PC-9 (cell line): ENCODE measurements at places on chromosomes 5 and 9. TPM values are rescaled to one million over a fixed set of nuclear protein-coding genes. Genes with fewer than 3 reads are reported as not detected.

The C9orf50 gene
- total RNA-seq, result 0.38 TPM in 1 of 2 replicates, not detected in the other

DNA sequence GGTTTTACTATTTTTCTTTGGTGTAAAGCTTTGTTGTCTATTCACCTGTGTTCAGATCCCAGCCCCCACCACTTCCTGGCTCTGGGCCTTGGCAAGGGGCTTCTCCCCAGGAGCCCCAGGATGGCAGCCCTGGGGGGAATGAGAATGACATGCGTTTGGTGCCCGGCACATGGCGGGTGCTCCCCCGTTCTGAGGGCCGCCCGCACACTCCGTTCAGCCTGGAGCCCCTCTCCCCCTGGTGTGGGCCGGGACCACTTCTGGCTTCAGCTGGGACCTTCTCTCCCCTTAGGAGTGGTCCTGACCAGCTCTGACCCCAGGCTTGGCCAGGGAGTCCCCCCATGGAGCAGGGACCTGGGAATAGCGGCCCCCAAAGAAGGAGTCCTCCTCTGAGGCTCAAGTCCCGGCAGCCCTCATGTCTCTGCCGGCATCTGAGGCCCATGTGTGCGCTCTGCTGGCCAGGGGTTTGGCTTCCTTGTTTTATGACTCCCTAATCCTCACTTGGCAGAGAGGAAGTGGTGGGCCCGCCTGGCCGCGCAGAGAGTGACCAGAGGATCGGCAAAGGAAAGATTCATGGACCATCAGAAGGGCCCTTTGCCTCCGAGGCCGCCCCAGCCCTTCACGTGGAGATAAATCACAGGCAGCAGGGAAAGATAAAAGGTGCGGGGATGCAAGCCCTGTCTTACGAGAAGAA, 57.0 kb upstream of the LMX1B start:
- H3K27me3 ChIP-seq, result peaks cover 30% of the 10 kb centered on the region
- H3K27ac ChIP-seq, result no peak overlapping the region
- no peak overlapping the region for H3K4me3 ChIP-seq
- DNase-seq, result no peak

GRCh38 chr9:71748280-71748743, 20.0 kb downstream of the CEMIP2 start:
- no peak overlapping the region for H3K4me3 ChIP-seq
- peaks cover 35% of the 10 kb centered on the region for H3K36me3 ChIP-seq
- no peak for DNase-seq
- H3K4me1 ChIP-seq, result peaks cover 6% of the 10 kb centered on the region
- no peak overlapping the region for H3K27ac ChIP-seq

The CSF1R gene
- total RNA-seq, result 0.72 and 0.95 TPM in 2 replicates

DNA sequence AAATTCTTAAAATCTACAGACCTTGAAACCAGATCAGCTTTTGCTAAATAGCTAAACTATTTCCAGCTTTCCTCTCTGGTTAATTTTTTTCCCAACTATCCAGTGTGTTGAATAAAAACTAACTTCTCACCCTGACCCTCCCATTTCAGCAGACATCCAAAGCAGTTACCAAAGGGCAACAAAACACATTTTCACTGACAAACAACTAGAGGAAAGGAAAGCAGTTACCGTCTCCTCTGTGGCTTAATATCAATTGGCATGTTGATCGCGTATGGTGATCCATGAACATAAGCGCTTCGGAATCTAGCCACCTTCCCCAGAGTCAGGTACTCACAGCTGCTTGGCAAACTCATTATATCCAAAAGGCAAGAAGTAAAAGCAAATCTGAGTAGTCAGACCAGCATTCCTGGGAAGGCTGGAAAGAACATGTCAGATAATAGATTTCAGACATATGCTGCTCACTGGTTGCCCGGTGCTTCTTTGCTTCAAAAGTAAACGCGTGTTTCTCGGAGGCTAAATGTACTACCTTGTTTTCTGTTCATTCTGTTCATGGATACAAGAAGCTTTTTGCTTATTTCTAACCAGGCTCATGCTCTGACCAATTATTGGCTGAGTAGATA, 463.4 kb downstream of the PDE4D start:
- H3K27ac ChIP-seq, result no peak overlapping the region
- H3K27me3 ChIP-seq, result no peaks in the 10 kb centered on the region
- no peak for DNase-seq
- H3K4me1 ChIP-seq, result no peaks in the 10 kb centered on the region

DNA sequence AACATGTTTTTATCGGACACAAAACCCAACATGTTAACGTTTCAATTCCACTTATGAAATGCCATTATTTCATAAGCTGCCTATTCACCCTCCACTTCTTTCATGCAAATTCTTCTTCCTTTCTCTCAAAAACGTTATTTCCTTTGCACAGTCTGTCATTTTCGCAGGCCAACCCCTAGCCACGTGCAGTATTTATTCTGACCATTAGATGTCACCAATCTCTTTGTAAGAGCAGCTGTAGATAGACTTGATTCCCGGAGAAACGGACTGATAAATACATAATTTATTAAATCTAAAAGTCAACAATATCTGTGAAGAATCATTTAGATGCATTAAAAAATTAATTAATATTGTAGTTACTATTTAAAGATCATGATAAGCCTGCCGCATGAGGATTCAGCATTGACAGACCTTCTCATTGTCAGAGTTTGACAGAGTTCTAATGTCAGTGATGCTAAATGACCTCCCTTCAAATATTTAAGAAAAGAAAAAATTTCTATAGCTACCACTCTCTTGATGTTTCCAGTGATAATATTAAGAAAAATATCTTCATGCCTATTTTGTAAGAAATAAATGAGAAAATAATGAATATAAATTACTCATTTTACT, 933.6 kb downstream of the CDH12 start:
- H3K4me1 ChIP-seq, result no peaks in the 10 kb centered on the region
- H3K27me3 ChIP-seq, result no peaks in the 10 kb centered on the region
- no peaks in the 10 kb centered on the region for H3K36me3 ChIP-seq
- no peak for DNase-seq
- no peak overlapping the region for H3K4me3 ChIP-seq

The MAMDC4 gene
- 9.2 and 11.6 TPM in 2 replicates for total RNA-seq

The POLR3G gene
- total RNA-seq, result 3.9 and 4.4 TPM in 2 replicates

DNA sequence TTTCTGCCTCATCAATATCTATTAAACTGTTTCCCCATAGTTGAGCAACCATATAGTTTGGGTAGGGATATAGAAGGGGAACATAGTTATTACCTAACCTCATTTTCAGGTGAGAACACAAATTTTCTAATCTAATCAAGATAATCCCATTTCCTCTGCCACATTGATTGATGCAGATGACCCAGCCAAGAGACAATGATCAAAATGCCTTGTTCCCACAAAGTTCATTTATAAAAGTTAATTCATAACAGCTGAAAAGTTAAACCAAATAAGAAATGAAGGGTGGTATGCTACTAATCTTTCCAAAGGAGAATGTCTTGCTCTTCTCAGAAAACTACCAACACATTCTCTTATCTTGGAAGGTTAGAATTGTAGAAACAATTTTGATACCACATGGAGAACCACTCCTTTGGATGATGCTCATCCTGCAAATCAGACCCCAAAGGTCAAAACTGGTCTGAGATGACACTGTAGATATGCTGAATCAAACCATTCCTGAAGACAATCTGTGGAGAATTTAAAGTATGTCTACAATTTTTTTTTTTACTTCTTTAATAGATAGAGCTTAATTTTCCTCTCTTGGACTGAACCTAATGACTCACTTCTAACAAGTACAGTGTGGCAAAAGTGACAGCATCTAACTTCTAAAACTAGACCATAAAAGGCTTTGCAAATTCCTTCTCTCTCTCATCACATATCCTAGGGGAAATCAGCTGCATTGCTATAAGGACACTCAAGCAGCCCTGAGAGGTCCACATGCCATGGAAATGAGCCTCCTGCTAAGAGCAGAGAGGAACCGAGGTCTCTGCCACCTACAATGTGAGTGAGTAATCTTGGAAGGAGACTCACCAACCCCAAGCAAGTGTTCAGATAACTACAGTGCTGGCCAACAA, 586.7 kb upstream of the TUSC1 start:
- no peaks in the 10 kb centered on the region for H3K36me3 ChIP-seq
- peak; percentile 45 for DNase-seq
- H3K27me3 ChIP-seq, result no peaks in the 10 kb centered on the region
- H3K4me1 ChIP-seq, result peaks cover 67% of the 10 kb centered on the region
- H3K4me3 ChIP-seq, result no peak overlapping the region

- H3K27me3 ChIP-seq, result no peaks in the 10 kb centered on the region
- H3K36me3 ChIP-seq, result peaks cover 31% of the 10 kb centered on the region
- H3K27ac ChIP-seq, result peak overlapping the region; percentile 54
- peak; percentile 91 for DNase-seq
These were observed 13.7 kb downstream of the HSPA4 start for GRCh38 chr5:133065471-133065870.

The C5orf34 gene
- total RNA-seq, result 16.0 and 22.6 TPM in 2 replicates

GRCh38 chr5:163773226-163773625, 267.8 kb downstream of the MAT2B start:
- no peak overlapping the region for H3K27ac ChIP-seq
- no peaks in the 10 kb centered on the region for H3K4me1 ChIP-seq
- DNase-seq, result no peak
- no peaks in the 10 kb centered on the region for H3K36me3 ChIP-seq
- H3K27me3 ChIP-seq, result peaks cover 23% of the 10 kb centered on the region; the same call in 1 of the 2 replicates
